ENCODE measurements at places on chromosomes 12 and 14.

DNA sequence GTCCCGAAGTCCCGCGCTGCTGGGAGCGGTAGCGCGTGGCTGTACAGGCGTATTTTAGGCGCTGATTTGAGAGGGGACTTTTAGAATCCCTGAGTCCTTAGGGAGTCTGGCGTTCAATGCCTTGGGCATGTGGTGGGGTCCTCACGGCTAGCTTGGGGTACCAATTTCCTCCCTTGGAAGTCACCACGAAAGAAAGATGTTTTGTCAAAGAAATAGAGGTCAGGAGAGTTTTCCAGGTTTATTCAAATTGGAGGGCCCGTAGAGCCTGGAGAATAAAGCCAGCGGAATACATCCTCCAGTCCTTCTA lies 63.9 kb downstream of the KLHL28 start:
- DNase-seq = no peak
- H3K4me3 ChIP-seq = peak overlapping the region; percentile 69
- no peaks in the 10 kb centered on the region for H3K36me3 ChIP-seq
- peaks cover 10% of the 10 kb centered on the region for H3K4me1 ChIP-seq
- H3K27ac ChIP-seq = peak overlapping the region; percentile 85

- H3K27me3 ChIP-seq = no peaks in the 10 kb centered on the region
- no peaks in the 10 kb centered on the region for H3K36me3 ChIP-seq
- peaks cover 17% of the 10 kb centered on the region for H3K4me1 ChIP-seq
- peak overlapping the region; percentile 0 for H3K27ac ChIP-seq
- peak overlapping the region; percentile 8 for H3K4me3 ChIP-seq
- peak; percentile 48 for DNase-seq
Measured at GRCh38 chr12:122399592-122400373, 22.7 kb downstream of the CLIP1 start.

DNA sequence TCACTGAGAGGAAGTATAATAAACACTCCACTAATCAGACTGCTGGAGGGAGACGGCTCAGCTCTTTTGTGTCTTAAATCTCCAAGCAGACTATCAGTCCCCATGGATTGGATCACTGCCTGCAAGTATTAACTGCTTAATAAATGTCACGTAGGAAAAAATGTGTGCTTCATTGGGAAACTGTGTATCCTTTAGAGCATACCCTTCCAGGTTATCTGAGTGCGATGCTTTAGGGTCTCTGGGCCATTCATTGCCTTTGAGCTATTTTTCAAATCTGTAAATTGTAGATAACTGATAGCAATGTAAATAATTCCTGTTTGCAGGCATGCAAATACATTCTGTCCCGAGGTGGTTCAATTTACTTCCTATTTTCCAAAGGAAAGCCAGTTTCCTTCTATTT lies 45.0 kb upstream of the VASH1 start:
- H3K4me3 ChIP-seq = no peak overlapping the region
- H3K36me3 ChIP-seq = no peaks in the 10 kb centered on the region
- H3K4me1 ChIP-seq = peaks cover 9% of the 10 kb centered on the region
- no peaks in the 10 kb centered on the region for H3K27me3 ChIP-seq
- DNase-seq = no peak

- H3K4me1 ChIP-seq = peaks cover 7% of the 10 kb centered on the region
- H3K4me3 ChIP-seq = no peak overlapping the region
- H3K27ac ChIP-seq = no peak overlapping the region
- no peak for DNase-seq
- no peaks in the 10 kb centered on the region for H3K27me3 ChIP-seq
Measured at GRCh38 chr12:67873355-67873754, 115.9 kb upstream of the IFNG-AS1 start.

GRCh38 chr14:92400579-92401444 lies 77.8 kb downstream of the SLC24A4 start:
- H3K4me3 ChIP-seq = no peak overlapping the region
- no peaks in the 10 kb centered on the region for H3K4me1 ChIP-seq
- H3K27me3 ChIP-seq = no peaks in the 10 kb centered on the region

- no peak for DNase-seq
- H3K27me3 ChIP-seq = no peaks in the 10 kb centered on the region
- H3K36me3 ChIP-seq = no peaks in the 10 kb centered on the region
Measured at GRCh38 chr12:105485921-105486320, 155.4 kb downstream of the C12orf75 start.

Data from CD4-positive, alpha-beta T cell (primary cell).